ENCODE measurements at places on chromosomes 4 and X.

GRCh38 chr4:185502386-185502785 is 30.9 kb upstream of the CCDC110 start:
- no peak for DNase-seq

- no peak for DNase-seq
Observed at GRCh38 chrX:119709630-119710029, 16.7 kb upstream of the SEPTIN6 start.

DNA sequence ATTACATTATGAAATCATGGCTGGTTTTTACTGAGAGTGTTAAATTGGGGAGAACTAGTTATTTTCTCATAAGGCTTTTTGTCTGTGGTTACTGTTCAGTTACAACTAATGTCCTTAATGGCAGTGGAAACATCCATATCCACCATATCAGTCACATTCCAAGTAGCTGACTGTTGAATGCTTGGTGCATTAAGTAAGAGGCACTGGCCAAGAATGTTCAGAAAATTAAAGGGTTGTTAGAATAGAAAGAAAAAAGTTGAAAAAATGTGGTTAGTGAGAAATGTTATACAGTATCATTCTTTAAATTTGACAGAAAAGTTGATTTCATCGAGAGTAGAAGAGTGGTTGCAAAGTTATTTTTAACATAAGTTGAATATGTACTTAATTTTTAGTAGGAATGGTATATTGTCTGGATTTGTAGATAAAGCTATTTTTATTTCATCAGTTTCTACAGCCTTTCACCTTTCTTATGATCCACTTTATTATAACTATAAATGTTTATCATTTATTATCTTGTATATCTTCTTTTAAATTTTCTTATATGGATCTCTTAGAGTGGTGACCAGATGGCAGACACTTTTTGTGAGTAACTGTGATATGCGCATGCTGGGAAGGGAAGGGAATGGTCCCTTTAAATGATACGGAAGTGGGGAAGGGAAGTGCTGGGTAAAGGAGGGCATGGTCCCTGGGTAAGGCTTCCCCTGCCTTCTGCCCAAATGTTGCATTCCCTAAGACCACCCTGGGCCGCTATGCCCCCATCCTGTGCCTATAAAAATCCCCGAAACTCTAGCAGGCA is 2407.1 kb downstream of the ARAP2 start:
- DNase-seq: peak; percentile 94

GRCh38 chr4:54620773-54621172 is 37.0 kb upstream of the KIT start:
- DNase-seq: no peak

All from fibroblast of skin of abdomen (primary cell).